Hematopoietic multipotent progenitor cell treated with erythropoietin and hydrocortisone succinate and interleukin-3 and kit ligand, for 6 days (in vitro differentiated cells): ENCODE measurements at places on chromosomes 12 and 14.

DNA sequence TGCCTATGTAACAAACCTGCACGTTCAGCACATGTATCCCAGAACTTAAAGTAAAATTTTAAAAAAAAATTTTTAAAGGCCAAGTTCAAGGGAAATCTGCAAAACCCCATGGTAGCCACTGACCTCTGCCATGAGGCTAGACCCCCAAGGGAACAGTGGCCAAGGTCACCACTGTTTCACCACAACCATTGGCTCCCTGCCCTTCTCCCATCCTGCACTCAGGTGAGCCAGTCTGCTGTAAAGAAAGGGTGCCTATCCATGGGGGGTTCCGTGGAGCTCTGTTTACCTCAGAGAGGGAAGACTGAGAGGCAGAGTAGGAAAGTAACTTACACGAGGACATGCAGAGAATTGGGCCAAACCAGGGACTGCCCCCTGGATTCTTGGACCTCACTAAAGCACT, 38.6 kb downstream of the VWF start:
- DNase-seq: no peak

- no peak for DNase-seq
Observed at GRCh38 chr14:90651271-90651804, 164.9 kb downstream of the TTC7B start.

DNA sequence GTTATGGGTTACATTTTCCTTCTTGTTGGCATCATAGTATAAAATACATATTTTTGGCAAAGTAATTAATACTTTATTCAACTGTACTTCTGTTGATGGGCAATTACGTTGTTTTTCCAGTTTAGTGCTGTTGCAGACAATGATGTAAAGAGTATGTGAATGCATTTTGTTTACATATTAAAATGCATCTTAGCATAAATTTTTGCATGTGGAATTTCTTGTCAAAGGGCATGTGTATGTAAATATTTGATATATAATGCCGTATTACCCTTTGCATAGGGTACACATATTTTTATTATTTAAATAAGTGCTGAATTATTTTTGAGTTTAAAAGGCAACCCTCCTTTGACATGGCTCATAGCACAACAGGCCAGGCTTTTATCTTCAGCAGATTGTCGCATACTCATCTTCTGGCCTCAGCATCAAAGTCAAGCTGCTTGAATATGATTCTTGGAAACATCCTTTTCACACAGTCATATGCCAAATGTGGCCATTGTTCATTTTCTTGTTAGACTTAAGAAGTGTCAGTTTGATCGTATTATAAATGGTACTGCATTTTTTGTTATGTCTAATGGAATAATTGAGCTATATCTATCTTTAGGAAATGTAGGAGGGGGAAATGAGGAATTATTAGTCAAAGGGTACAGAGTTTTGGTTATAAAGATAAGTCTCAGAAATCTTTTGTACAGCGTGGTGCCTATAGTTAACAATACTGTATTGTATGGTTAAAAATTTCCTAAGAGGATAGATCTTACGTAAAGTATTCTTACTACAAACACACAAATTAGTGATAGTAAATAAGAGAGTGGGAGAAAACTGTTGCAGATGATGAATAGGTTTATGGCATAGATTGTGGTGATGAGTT, 138.5 kb downstream of the FUT8 start:
- peak; percentile 43 for DNase-seq

- peak; percentile 75 for DNase-seq
Observed at GRCh38 chr14:102088012-102088792, 1.4 kb upstream of the HSP90AA1 start.

DNA sequence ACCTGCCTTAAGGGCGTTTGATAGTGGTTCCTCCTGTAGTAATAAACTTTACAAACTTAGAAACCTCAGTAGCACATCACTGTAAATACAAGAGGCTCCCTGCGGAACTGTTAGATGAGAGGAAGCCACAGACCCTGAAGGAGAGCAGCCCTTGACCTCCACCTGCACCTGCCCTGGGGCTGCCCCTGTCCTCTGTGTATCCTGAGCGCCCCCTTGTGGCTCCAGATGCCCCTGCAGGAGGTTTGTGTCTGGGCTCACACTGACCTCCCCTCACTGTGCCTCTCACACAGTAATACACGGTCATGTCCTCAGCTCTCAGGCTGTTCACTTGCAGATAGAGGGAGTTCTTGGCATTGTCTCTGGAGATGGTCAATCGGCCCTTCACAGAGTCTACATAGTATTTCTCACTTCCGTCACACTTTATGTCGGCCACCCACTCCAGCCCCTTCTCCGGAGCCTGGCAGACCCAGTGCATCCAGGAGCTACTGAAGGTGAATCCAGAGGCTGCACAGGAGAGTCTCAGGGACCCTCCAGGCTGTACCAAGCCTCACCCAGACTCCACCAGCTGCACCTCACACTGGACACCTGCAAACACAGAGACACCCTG, 1059.8 kb downstream of the TMEM121 start:
- peak; percentile 77 for DNase-seq

GRCh38 chr12:45329238-45329637, 113.3 kb downstream of the ANO6 start:
- no peak for DNase-seq

DNA sequence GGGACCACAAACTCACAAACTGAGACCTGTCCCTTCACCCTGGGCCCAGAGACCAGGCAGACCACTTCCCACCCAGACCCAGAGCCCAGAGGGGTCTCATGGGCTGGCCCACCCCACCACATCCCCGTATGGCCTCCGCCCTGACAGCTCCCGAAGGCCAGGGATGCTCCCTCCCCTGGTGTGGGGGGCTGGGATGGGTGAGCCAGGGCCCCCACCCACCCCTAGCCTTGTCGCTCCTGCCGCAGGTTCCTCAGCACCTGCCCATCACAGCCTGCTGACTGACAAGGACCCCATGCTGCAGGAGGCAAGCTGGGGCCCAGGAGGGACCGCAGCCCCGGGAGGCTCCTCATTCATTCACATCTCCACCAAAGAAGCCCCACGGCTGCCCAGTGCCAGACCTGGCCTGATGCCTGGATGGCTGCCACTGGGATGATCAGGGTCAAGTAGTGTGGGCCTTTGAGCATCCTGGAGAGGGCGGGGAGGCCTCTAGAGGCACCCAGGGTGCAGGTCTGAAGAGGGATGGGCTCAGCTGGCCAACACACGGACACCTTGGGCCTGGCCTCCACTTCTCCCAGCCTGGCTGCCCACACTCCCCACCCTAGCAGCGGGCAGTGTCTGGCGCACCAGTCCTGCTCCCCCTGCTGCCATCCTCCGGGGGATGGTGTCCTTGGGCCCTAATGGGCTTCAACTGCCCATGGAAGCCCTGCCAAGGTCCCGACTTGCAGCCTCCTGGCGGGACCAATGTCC, 24.7 kb upstream of the GPR132 start:
- no peak for DNase-seq

GRCh38 chr14:50311337-50311971, 575 bp downstream of the L2HGDH start:
- peak; percentile 68 for DNase-seq

DNA sequence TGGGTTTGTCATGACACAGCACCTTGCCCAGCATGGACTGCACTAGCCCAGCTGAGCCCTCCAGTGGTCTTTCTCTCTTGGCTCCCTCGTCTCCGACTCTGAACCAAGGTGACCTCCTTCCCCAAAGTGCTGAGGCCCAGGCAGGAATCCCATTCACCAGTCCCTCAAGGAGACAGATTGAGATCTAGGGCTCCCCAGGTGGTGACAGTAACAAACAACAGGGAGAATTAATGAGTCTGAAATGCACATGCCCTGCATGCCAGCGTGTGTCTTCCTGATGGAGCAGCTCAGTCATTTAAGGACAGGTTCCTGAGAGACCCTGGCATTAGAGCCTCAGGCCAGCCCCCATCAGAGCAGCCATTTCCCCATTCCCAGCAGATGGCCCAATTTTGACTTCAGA, 51.4 kb upstream of the OAS1 start:
- DNase-seq: peak; percentile 26

GRCh38 chr14:35858521-35859209, 32.5 kb downstream of the BRMS1L start:
- no peak for DNase-seq

GRCh38 chr12:75685617-75686225, 174.3 kb upstream of the KRR1 start:
- DNase-seq: no peak

GRCh38 chr14:32561520-32561919, 232.4 kb downstream of the AKAP6 start:
- no peak for DNase-seq

DNA sequence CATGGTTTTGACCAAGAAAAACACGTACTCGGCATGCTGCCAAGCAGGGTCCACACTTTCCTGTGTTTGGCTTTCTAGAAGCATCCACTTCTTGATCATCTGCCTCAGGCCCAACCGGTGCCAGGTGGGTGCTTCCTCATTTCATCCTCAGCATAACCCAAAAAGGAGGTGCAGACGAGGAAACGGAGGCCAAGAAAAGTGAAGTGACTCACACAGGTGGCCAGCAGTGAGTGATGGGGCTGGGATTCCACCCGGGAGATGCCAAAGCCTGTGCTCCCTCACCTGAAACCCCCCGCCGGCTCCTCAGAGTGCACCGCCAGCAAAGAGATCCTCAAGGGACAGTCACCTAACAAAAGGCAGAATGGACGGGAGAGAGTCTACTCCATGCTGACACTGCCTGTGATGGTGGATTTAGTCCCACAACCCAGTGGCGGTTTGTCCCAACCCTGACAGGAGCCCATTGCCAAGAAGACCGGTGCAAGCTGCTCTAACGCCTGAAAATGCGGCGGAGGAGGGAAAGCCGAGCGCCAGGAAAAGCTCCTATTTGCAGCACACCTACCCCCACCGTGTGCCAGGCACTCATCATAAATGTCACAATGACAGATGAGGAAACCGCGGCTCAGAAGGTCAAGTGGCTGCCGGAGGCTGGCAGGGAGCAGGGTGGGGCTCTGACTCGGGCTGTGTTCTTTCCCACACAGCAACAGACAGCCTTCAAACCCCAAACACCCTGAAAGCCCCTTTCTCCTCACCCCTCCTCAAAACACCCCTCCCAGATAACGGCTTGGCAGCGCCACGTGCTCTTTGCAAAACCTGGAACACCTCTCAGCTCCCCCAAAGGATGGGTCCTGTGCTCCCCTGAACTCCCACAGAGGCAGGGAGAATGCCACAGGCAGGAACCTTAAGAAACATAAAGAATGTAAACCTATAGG, 18.8 kb downstream of the BCL11B start:
- DNase-seq: no peak

- peak; percentile 40 for DNase-seq
Observed at GRCh38 chr12:15276088-15276698, 46.1 kb upstream of the PTPRO start.

DNA sequence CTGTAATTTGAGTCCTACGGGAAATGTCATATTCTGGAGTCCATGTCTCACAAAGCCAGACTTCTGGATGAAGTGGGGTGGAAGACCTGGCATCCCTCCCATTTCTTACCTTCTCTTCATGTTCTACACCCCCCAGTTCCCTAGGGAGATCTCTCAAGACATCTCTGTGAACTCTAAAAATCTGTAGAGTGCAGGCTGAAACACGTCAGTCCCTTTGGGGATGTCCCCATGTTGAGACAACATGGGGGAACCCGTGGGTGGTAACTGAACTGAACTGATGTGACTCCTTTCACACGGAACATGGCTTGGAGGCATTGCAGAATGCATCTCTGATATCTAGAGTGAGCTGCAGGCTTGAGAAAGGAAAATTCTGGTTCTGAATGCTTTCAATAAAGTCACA, 15.2 kb downstream of the SERPINA12 start:
- no peak for DNase-seq

GRCh38 chr14:65131301-65131701, 29.0 kb upstream of the MAX start:
- DNase-seq: no peak

DNA sequence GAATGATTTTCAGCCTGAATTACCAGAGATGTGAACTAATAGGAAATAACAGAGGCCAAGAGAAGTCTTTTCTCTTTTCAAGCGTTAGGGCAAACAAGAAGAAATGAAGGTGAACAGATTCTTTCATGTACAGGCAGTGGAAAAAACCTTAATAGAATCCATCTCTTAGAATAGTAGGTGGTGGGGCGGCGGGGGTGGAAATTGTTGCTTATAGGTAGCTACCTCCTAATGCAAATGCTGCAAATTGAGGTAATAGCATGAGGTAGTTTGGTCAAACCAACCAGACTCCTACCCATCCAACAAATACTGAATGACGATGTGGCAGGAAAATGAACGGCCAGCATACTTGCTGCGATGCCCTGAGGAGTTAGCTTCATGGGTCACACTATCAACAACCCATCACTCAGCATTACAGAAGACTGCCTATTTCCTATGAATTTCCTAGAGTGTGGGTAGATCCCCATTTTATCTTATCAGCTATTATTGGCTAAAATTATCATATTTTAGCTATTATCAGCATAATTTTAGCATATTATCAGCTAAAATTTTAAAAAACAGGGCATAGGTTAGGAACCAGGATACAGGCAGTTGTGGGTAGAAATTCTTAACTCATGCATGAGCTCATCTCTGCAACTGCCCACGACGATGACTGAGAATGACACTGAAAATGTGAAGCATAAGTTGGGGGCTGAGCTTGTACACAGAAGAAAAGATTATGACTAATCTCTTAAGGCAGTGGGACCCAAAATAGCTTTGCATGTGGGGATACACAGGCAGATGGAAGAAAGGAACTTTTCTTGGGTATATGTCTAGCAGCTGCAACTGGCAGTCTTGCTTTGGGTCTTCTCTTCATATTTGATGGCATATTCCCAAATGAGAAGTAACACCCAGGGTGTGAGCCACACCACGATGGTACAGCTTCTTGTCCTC, 68.7 kb downstream of the NIN start:
- DNase-seq: no peak

- DNase-seq: no peak
Observed at GRCh38 chr14:94334872-94335271, 11.7 kb upstream of the SERPINA6 start.

- peak; percentile 25 for DNase-seq
Observed at GRCh38 chr14:79573486-79573885, 637.8 kb downstream of the DIO2 start.

GRCh38 chr12:131084341-131085011, 130.8 kb downstream of the ADGRD1 start:
- no peak for DNase-seq

DNA sequence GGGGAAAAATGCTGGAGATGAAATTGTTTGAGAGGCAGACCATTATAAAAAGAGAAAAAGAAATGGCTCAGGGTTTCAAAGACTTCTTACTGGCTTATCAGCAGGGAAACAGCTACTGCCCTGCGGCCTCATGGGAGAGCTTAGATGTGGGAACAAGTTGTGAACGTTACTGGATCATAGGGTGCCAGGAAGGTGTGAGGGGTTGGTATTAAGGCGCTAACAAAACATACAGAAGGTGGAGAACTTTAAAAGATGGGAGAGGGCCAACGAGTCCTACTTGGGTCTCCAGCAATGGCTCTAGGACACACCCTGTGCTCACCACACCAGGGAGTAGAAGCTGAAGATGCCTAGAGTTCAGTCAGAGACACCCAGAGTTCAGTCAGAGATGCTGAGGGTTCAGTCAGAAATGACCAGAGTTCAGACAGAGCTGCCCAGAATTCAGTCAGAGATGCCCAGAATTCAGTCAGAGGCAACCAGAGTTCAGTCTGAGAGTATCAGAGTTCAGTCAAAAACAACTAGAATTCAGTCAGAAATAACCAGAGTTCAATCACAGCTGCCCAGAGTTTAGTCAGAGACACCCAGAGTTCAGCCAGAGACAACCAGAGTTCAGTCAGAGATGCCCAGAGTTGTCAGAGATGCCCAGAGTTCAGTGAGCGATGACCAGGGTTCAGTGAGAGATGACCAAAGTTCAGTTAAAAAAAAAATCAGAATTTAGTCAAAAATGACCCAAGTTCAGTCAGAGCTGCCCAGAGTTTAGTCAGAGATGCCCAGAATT, 1103.6 kb downstream of the BCL11B start:
- no peak for DNase-seq
